ENCODE measurements at places on chromosomes 5 and 9.

DNA sequence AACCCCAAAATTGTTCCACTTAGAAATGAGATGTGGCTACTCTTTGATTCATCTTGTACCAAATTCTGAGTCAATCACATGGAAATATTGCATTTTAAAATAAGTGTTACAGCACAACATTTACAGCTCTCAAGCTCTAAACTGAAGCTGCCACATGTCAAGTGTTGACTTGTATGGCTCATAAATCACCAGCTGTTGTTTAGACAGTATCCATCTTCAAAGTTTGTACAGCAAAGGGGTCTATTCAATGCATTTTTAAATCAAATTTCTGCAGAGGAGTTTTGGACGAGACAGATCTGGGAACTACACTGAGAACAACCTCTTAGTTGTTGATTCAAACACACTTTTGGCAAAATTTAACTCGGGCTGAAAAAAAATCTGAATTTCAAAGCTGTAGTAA is 31.4 kb downstream of the CHSY3 start:
- no peak for DNase-seq

GRCh38 chr5:122864400-122864799 is 19.0 kb downstream of the SNX24 start:
- no peak for DNase-seq

DNA sequence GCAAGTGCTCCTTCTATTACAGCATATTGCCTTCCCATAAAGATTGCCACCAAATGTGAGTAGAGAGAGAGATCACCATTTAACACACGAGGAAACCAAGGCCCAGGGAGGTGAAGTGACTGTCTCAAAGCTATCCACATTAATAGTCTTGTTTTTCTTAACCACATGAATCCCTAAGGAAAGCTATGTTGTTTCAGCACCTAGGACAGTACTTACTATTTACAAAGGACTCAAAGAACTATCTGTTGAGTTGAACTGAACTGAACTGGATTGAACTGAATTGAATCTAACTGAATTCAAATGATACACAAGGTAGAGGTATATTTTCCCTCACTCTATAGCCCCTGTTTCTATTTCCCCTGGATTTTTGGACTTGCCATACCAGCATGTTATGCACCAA is 430.4 kb downstream of the CAAP1 start:
- peak; percentile 1 for DNase-seq

DNA sequence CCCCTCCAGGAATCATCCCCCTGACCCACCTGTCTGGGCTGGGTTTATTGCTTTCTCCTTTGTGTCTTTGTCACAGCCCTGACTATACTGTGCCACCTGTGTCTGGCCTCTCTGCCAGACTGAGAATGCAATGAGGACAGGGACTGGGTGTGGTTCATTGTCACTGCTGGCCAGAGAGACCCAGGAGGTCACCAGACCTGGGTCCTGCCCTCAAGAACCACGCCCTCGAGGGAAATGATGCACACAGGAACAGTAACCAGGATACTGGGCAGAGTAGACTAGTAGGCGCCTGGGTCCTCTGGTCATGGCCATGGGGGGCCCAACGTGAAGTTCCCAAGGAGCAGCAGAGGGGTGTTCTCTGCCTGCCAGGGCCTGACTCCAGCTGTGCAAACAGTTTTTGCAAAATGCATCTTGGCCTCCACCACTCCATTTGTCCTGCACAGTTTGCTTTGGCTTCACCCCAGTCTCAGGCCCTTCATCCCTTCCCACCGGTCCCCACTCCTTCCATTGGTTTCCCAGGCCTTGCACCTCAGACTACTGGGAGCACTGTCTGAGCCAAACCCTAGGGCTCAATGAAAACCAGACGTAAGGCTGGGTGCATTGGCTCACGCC is 17.8 kb downstream of the RGS3 start:
- DNase-seq, result no peak

DNA sequence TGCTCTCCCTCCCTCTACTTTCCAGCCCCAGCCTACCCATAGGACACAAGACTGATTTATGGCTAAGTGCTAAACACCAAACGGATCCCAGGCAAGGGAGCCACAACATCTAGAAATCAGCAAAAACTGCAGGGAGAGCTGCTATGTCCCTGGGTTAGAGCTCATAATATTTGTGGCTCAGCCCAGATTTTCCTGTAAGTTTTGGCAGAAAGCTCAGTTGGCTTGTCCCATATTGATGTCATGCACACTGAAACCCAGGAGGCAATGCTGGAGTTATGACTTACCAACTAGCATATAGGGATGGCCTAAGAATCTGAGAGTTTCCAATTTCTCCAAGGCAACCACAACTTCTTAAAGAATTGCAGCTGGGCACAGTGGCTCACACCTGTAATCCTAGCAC is 44.7 kb upstream of the MYOT start:
- DNase-seq, result no peak

DNA sequence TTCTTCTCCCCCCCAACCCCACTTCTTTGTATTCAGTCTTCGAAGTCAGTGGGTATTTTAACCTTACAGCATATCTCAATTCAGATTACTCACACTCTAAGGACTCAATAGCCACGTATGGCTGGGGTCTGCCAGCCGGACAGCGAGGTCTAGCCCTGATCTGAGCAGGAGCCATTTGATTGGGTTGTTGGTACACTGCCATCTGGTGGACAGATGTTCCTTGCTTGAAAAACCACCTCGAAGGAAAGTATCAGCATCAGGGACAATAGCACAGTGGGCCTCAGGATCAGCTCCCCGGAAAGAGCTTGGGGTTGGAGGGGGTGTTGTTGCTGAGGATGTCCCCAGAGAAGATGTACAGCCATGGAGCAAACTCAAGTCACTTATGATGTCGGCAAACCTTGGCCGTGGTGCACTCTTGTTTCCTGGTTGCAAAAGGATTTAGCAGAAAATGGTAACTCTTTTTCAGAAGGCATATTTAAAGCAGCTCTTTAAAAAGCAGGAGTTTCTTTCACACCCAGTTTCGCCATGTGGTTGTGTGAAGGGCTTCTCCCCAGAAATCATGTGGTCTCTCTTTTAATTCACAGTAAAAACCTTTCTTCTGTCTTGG is 31.7 kb upstream of the KCNMB1 start:
- DNase-seq, result peak; percentile 64

- no peak for DNase-seq
Measured at GRCh38 chr5:88555674-88556073, 287.0 kb upstream of the TMEM161B start.

- DNase-seq, result peak; percentile 43
Measured at GRCh38 chr9:86751207-86751606, 196.1 kb downstream of the GAS1 start.

DNA sequence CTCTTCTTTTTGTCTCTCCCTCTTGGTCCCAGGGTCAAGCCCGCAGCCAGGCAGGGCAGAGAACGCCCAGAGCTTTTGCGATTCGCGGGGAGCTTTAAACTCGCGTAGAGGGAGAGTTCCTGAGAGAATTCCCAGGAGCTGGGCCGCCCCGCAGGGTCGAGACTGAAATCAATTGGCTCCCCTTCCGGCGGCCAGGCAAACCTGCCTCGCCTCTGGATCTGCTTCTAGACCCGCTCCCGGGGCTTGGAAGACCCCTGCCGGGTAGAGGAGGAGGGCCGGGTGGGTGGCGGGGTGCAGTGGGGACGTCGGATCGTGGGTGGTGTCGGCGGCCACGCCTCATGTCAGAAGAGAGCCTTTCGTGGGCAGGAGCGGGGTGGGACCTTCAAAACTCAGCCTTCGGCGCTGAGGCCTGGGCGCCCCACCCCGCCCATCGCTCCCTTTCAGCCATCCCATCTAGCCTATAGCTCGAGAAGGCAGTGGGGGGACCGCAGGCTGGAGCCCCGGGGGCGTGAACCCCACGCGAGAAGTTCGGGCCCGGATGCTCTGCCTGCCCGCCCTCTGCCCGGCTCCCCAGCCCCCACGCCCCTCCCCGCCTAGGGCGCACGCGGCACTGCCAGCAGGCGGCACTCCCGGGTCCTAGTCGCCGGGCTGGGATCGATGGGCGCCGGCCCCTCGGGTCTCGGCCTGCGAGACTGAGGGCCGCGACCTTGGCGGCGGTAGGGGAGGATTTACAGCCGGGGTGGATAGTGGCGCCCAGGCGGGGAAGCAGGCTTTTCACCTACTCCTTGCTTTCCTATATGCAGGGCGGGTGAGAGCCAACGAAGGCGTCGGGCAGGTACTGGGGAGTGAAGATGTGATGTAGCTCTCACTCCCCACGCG is 6.1 kb downstream of the PRDM6 start:
- no peak for DNase-seq

- DNase-seq, result no peak
Measured at GRCh38 chr5:14223372-14223771, 80.2 kb downstream of the TRIO start.

DNA sequence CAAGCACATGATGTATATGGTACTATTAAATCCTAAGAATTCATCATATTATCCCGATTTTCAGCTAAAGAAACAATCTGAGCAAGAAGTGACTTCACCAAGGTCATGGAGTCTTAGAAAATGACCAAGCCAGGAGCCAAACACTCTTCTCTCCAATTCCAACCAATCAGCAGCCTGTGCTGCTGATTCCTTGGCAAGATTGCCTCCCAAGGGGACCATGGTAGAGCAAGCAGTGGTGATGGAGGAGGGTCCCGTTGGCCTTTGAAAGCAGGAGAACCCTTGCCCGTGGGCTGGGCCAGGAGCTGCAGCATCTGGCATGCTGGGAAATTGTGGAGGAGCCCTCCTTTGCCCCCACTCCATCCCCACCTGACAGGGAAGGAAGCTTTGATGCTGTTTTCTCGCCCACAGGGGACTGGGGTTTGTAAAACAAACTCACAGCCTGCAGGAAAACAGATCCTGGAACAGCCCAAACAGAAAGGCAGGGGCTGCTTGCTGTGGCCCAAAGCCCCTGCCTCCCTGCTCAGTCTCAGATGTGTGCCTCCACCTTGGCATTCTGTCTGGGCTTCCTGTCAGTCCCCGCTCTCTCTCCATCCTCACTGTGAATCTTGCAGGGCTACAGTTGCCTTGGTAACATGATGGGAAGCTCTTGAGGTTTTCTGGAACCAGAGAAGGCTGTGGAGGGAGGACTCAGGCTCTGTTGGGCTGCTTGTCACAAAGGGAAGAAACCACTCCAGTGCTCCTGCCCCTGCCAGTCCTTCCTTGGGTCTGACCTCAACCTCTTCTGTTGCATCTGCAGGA is 70.8 kb upstream of the HSPA9 start:
- DNase-seq, result no peak

- no peak for DNase-seq
Measured at GRCh38 chr9:86795047-86795442, 152.3 kb downstream of the GAS1 start.

DNA sequence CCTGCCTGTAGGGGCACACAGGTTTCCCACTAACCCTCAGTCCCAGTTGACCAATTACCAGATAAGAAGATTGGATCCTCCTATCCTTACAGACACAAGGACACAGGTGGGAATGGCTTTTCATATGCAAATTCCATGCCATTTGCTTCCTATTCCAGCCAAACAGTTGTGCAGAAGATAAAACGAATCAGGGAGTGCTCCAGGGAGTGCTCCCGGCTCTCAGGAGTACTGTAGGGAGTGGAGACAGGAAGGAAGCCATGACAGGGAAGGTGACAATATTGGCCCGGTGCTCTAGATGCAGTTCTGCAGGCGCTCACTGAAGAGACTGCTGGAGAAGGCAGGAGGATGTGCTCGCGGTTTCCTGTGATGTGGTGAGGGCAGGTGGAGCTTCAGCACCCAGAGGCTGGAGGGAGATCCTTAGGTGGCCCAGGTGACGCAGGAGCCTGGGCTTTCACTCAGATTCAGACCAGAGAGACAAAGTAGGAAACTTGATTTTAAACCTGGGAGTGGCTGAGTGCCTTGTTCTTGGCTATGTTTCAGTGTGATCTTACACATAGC is 260.0 kb downstream of the AUH start:
- DNase-seq, result no peak

DNA sequence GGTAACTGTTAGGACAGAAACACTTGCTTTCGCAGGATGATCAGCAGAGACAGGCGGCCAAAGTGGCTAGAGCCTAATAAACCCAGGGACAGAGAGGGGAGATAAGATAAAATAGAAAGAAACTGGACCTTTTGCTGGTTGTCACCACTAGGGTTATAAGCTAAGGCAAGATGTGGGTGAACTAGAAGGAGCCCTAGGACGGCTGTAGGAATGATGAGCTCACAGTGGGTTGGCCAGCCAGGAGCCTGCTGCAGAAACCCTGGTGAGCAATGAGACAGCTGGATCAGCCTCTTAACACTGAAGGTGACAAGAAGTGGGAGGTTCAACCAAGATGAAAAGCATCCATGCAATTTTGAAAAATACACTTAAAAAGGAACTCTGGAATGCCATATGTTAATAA is 13.5 kb downstream of the CTNND2 start:
- no peak for DNase-seq

DNA sequence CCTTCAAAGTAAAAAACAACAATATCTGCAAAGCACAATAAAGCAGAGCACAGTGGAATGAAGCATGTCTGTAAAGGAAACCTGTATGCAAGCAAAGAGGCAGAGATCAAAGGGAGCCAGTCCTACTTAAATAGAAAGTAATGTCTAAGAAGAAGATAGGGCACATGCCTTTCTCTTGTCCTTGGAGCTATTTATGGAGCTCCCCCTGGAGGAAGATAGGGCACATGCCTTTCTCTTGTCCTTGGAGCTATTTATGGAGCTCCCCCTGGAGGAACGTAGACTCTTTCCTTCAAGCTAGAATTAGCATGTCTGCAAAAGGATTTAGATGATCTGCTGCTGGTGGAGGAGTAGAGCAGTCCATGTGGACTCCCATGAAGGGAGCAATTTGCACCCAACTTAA is 168.1 kb upstream of the RASEF start:
- no peak for DNase-seq

- DNase-seq, result no peak
Measured at GRCh38 chr9:136588663-136589464, 43.0 kb upstream of the NOTCH1 start.

DNA sequence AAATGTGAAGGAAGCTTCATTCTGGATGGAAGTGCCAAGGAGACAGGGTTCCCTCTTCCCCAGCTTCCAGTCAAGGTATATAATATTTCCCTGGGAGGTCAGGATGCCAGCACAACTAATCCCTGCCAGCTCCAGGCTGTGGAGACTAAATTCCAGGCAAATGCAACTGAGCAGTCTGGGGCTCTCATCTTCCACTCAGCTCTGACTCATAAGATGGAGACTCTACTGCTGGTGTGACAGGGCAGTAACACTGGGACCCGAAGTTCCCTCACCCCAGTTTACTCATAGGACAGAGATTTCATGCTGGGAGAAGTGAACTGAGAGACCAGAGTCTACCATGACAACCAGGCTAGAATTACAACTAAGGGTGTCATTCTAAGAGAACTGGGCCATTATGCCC is 235.4 kb downstream of the FSTL4 start:
- DNase-seq, result no peak

- no peak for DNase-seq
Measured at GRCh38 chr9:122246666-122247065, 17.9 kb upstream of the LHX6 start.

- DNase-seq, result peak; percentile 23
Measured at GRCh38 chr9:15370466-15371447, 51.9 kb upstream of the SNAPC3 start.

DNA sequence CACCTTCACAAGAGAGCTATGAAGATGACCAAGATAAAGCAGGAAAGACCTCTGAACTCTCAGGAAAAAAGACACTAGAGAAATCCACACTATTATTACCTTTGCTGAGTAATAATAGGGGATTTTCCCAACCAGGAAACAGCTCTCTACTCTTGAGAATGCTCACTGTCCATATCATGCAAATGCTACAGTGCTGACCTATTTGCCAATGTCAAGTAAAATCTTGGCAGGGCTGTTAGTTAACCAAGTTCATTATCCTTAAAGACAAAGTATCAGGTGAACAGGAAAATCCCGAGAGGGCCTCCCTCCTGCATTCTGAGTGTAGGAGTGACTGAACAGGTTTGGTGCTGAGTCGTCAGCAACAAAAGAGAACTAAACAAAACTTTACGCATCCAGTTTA is 306.6 kb downstream of the ACTL7B start:
- DNase-seq, result no peak

- no peak for DNase-seq
Measured at GRCh38 chr5:31832966-31833365, 194.0 kb downstream of the PDZD2 start.
